ENCODE measurements at places on chromosomes 5 and 9. TPM values are rescaled to one million over a fixed set of nuclear protein-coding genes. Genes with fewer than 3 reads are reported as not detected.

Gene SMIM33
- not detected for total RNA-seq

Gene PRSS3
- 18.7 TPM for total RNA-seq

Gene ARL15
- total RNA-seq, result 3.4 TPM

Gene BRIX1
- total RNA-seq, result 54.6 TPM

Gene DNAJC25
- 10.5 TPM for total RNA-seq

Gene TMC1
- 0.13 TPM for total RNA-seq

Gene PRLR
- total RNA-seq, result 0.19 TPM

Gene EQTN
- not detected for total RNA-seq

Gene SPINK4
- not detected for total RNA-seq

Gene SLC28A3
- not detected for total RNA-seq

Gene DUSP1
- 531 TPM for total RNA-seq

Gene C9
- total RNA-seq, result not detected

Gene ITK
- total RNA-seq, result 0.05 TPM

Gene GARNL3
- 2.6 TPM for total RNA-seq

Gene HCN1
- not detected for total RNA-seq

Gene MYOT
- not detected for total RNA-seq

Gene FOXI1
- total RNA-seq, result not detected

Gene TCOF1
- 74.3 TPM for total RNA-seq

Gene TMEM252
- not detected for total RNA-seq

Gene HTR1A
- total RNA-seq, result not detected

Gene ANKRD18B
- 4.3 TPM for total RNA-seq

Gene MAST4
- 0.86 TPM for total RNA-seq

Gene CYLC2
- total RNA-seq, result not detected

Gene GABBR2
- 0.15 TPM for total RNA-seq

Gene C8G
- 1.6 TPM for total RNA-seq

Gene TSSK1B
- total RNA-seq, result not detected

Gene CD180
- not detected for total RNA-seq

Gene AIF1L
- total RNA-seq, result 1.7 TPM

Gene NR5A1
- total RNA-seq, result 0.09 TPM

Gene PCA3
- total RNA-seq, result not detected

Gene ICE1
- total RNA-seq, result 24.8 TPM

Gene TUSC1
- 6.2 TPM for total RNA-seq

Gene KIAA0825
- 0.50 TPM for total RNA-seq

Gene LMBRD2
- 1.2 TPM for total RNA-seq

Gene PKD2L2
- total RNA-seq, result not detected

Gene HEXB
- 123 TPM for total RNA-seq

Gene LRRC14B
- total RNA-seq, result not detected

Gene IL5
- total RNA-seq, result not detected

Gene SLC6A19
- 0.08 TPM for total RNA-seq

Gene SLC6A7
- not detected for total RNA-seq

Gene TDRD7
- total RNA-seq, result 11.9 TPM

Gene GZMA
- total RNA-seq, result not detected

Gene MAMDC2
- total RNA-seq, result 0.23 TPM

Gene GRM6
- total RNA-seq, result not detected

Gene ANKHD1
- 52.8 TPM for total RNA-seq

Gene C5orf52
- total RNA-seq, result not detected

Gene CTXN3
- not detected for total RNA-seq

Gene ANKRD34B
- total RNA-seq, result not detected

Gene SNCAIP
- not detected for total RNA-seq

Gene SGCD
- 6.2 TPM for total RNA-seq

Gene PLPP7
- not detected for total RNA-seq

Gene MAMDC4
- 3.1 TPM for total RNA-seq

Gene SLCO6A1
- not detected for total RNA-seq
